HTR-8/SVneo (cell line): ENCODE measurements at places on chromosomes 5 and 9.

DNA sequence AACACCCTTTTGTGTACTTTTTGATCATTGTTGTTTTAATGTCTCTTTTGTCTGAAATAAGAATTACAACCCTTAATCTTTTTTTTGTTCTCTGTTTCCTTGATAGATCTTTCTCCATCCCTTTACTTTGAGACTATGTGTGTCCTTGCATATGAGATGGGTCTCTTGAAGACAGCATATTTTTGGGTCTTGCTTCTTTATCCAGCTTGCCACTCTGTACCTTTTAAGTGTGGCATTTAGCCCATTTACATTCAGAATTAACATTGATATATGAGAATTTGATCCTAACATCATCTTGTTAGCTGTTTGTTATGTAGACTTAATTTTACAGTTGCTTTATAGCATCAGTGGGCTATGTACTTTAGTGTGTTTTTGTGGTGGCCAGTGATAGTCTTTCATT, 382.5 kb downstream of the MED10 start:
- DNase-seq = no peak

- DNase-seq = no peak
Measured at GRCh38 chr9:127139775-127140174, 17.3 kb upstream of the ANGPTL2 start.

GRCh38 chr5:56737951-56738606, 77.3 kb upstream of the MAP3K1 start:
- no peak for DNase-seq

GRCh38 chr5:36378551-36378950, 76.8 kb upstream of the RANBP3L start:
- peak; percentile 31 for DNase-seq

- peak; percentile 63 for DNase-seq
Measured at GRCh38 chr5:96687812-96688453, 25.8 kb downstream of the CAST start.

GRCh38 chr5:165714598-165714997, 2209.2 kb downstream of the MAT2B start:
- no peak for DNase-seq

DNA sequence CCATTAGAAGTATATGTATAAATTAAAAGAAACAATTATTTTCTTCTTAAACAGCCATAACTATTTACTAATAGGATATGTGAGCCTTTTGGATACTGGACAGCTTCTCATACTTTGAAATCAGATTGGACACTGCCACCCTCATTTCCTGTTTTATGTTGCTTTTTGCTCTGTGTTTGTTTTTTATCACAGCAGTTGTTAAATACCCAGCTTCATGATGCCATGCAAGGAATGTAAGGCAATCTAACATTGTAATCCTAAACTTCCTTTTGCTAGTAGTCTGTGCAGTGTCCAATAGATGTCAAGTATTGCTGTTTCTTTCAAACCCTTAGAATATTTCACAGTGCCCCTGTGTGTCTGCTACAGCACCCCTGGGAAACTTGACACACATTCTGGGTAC, 56.2 kb downstream of the CNTLN start:
- peak; percentile 13 for DNase-seq

DNA sequence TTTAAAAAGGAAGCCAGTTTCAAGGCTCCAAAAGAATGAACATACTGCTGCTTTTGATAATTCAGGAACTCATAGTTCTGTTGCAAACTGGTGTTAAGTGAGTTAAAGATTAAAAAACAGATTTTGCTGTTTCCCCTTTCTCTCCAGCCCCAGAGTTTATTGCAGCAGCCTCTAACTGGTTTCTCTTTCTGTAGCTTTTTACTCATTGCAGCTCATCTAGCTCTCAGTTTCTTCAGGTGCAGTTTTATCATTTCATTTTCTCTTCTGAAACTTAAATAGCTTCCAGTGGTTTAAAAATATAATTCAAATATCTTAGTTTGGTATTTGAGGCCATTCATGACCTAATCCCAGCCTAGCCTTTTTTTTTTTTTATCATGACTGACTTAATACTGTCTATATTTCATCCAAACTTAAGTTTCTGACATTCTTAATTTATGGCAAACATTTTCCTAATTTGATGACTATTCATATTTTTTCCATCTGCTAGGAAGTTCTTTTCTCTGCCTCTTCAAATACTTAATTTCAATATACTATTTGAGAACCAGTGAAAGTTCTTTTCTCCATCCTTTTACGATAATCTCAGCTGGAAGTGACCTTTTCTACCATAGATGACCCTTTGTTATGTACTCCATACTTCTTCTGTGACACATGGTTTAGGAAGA, 252.7 kb upstream of the GRIA1 start:
- no peak for DNase-seq

DNA sequence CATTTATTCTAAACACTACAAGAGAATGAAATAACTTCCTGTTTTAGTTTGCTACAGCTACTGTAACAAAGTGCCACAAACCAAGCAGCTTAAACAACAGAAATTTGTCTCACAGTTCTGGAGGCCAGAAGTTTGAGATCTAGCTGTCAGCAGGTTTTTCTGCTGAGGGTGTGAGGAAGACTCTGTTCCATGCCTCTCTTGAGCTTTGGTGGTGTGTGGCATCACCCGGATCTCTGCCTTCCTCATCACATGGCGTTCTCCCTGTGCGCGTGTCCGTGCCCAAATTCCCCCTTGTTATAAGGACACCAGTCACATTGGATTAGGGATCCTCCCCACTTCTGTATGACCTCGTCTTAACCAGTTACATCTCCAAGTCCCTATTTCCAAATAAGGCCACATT, 97.7 kb downstream of the CFAP95 start:
- DNase-seq = no peak

- DNase-seq = no peak
Measured at GRCh38 chr5:4083591-4084337, 488.1 kb downstream of the IRX1 start.

DNA sequence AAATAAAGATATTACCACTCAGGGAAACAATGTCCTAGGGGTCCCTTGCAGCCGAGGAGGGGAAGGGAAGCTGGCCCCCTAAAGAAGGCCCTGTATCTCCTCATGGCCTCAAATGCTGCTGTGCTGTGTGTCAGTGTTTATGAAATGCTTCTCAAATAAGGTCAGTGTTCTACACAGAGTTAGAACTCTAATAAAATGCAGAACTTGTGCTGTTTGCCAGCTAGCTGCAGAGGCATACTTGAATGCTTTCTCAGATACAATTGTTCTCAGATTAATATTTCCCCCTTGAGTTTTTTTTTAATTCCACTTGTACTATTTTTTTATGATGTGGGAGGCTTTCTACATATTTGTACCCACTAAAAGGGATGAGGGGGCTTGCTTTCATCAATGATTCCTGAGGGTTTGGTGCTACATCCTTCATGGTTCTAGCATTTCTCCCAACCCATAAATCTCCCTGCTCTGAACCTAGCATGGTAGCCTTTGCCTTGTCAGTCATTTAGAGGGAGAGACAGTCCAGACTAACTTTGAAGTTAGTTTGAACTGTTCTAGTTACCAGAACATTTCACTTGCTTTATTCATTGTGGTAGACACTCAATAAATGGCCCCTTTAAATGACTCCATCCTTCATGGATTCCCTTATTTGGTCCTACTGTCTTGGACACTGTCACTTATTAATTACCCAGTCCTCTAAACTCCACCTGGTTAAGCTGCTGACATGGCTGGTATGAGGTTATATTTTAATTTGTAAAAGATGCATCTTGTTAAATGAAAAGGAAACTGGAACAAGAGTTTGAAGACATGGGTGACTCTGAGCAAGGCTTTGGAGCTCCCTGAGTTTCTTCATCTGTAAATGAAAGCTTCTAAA, 12.6 kb downstream of the SLIT3 start:
- DNase-seq = no peak

DNA sequence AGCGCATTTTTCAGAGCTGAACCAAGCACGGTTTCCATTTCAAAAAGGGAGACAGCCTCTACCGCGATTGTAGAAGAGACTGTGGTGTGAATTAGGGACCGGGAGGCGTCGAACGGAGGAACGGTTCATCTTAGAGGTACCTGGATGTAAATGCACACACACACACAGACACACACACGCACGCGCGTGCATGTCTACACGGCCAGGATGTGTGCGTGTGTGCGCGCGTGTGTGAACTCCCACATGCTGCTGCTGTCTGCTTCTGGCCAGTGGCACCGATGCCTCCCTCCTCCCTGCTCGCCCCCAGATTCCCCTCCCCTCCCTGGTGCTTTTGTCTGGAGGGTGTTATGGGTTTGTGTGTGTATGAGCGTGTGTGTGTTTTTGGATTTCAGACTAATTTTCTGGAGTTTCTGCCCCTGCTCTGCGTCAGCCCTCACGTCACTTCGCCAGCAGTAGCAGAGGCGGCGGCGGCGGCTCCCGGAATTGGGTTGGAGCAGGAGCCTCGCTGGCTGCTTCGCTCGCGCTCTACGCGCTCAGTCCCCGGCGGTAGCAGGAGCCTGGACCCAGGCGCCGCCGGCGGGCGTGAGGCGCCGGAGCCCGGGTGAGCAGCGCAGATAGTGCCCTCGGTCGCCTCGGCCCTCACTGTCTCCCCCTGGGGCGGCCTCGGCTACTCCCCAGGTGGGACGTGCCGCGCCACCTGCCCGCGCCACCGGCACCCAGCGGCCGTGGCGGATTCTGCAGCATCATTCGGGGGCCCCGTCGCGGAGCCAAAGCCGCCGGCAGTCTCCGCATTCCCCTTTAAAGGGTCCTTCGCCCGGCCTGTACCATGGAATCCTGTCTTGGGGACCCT, at the start of gene NTRK2:
NTRK2 (plus strand) TSS at position 442 of the 850 bp plus-strand sequence. CDS start 1,020 bp downstream, outside the sequence.
- no peak for DNase-seq

DNA sequence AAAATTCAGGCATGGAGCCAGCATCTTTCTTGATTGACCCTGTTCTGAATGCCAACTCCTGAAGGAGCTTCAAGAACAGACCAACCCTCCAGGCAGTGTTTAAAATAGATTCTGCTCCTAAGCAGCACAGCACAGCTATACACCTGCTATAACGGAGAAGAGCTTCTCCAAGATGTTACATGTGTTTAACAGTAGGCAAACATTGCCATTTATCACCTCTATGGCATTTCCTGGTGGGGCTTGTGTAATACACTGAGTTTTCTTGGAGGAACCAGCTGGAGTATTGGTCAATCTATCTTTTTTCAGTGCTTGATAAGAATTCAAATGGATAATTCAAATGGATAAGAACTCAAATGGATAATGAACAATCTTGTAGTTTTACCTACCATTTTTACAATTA, 615.1 kb downstream of the CDH12 start:
- no peak for DNase-seq

DNA sequence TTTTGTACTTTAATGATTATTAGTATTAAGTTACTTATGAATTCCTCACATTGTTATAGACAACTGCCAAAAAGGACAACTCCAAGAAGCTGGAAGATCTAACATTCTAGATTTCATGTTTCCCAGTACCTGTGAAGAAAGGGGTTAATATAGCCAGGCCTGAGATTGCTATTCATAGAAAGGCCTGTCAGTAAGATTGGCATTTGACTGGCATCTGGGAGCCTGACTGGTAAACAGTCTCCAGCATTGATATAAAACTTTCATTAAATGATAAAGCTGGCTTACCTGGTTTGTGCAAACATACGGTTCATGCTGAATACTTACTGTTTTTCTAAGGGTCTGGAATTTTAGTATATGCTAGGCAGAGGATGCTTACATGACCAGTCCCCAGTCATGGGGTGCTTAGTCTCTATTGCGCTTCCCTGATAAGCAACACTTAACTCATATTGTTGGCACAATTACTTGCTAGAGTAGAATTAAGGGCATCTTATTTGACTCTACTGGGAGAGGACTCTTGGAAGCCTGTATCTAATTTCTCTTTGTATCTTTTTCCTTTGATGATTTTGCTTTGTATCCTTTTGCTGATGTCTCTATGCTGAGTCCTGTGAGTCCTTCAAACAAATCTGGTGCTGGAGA, 340.4 kb upstream of the SEMA6A start:
- no peak for DNase-seq

DNA sequence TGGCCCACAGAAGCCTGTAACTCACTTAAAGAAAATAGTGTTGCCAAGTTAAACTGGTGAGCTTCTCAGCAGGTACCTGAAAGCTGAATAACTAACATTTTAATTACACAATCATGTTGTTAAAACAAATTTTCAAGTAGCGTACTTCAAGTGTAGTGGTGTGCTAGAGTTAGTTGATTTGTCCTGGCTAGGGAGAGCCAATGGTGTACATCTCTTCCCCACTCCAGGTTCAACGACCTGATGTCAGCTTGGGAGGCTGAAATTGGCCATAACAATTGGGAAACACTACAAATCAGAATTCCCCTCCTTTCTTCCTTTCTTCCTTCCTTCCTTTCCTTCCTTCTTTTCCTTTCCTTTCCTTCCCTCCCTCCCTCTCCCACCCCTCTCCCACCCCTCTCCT, 295.3 kb upstream of the SLC24A2 start:
- no peak for DNase-seq

DNA sequence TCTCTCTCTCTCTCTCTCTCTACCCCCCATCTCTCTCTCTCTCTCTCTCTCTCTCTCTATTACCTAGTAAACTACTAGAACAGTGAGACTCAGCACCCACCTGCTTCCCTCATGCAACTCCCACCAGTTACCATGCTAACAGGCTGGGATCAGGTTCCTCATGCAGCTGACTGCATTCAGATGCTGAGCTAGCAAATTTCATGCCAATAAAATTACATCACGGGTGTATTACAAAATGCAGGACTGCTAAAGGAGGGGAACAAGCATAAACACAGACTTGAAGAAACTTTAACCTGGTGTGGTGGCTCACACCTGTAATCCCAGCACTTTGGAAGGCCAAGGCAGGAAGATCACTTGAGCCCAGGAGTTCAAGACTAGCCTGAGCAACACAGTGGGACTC, 76.0 kb downstream of the CEMIP2 start:
- DNase-seq = no peak

- DNase-seq = no peak
Measured at GRCh38 chr9:89185980-89186379, 7.4 kb upstream of the SHC3 start.
